Breast epithelium (tissue), 4 donors: ENCODE measurements at places on chromosomes 5 and 9. TPM values are rescaled to one million over a fixed set of nuclear protein-coding genes. Genes with fewer than 3 reads are reported as not detected.
A peak's percentile ranks its signal among the peaks of the same experiment; 100 is the strongest.

- peak; percentile 57 for DNase-seq
Measured at GRCh38 chr5:38660194-38660668, 103.8 kb upstream of the LIFR start.

DNA sequence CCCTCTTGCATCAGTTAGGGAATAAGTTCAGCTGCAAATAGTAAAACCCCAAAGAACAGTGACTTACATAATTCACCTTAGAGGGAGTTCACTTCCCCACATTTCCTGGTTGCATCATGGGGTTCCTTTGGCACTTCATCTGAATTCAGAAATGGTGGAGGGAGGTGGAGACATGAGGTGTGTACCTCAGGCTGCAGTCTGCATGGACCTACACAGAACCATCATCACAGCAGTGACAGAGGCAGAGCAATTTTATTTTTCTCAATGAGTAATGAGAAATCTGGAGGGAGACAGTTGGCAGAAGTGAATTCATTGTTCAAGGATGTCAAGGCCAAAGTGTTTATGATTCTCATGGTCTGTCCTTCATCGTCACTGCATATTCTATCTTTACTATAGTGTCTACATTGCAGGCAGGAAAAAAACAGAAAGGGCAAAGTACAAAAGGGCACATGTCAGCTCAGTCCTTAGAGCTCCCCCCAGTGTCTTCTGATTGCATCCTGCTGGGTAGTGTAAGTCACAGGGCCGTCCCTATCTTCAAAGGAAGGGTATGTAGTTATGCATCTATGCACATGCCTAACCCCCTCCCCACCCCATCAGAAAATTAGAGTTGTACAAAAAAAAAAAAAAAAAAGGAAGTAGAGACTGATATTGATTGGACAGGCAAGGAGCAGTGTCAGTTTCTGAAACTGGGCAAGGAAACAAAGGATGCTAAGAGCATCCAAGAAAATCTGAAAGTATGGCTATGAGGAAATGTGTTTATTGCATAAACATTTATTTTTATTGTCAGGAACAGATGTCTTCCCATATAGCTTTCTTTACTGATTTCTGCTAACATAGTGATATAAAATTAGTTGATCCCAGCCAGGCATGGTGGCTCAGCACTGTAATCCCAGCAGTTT lies 132.7 kb upstream of the APC start:
- no peak for DNase-seq

- peak; percentile 27 for DNase-seq
Measured at GRCh38 chr9:132507670-132508469, 74.5 kb upstream of the BARHL1 start.

DNA sequence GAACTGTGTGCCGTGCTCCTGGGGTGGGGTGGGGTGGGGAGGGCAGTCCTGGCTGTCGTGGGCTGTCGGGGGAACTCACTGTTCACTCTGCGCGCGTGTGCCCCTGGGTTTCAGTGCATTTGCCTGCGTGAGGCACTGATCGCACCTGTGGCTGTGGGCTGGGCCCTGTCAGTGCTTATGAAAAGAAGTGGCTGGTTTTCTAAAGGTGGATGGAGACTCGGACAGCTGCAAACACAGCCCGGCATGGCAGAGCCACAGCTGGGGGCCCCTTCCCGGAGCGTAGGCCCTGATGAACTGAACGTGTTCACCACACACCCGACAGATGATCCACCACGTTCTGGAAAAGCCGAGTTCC lies 42.7 kb downstream of the NKD2 start:
- no peak for DNase-seq

DNA sequence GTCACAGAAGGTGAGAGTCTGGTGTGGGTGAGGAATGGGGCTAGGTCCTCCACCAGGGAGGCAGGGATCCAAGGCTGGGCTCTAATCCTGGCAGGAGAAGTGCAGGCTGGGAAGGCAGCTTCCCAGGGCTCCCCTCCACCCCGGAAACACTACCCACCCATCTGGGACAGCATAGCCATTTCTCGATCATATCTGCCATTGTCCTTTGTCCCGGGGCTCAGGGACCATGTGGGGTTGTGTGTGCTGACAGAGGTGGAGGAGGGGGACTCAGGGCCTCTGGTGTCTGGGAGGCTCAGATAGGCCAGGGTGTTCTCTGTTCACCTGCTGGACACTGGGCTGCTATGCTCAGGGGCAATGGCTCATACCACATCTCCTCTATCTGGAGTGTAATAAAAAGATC lies 32.2 kb upstream of the STRBP start:
- no peak for DNase-seq

GRCh38 chr5:130279386-130279785 lies 375.1 kb downstream of the CHSY3 start:
- DNase-seq = no peak

GRCh38 chr5:120446901-120447300 lies 17.2 kb upstream of the PRR16 start:
- no peak for DNase-seq

GRCh38 chr5:24539613-24540012 lies 105.2 kb downstream of the CDH10 start:
- DNase-seq = no peak

GRCh38 chr9:92564982-92565381 lies 29.2 kb upstream of the ECM2 start:
- DNase-seq = no peak

DNA sequence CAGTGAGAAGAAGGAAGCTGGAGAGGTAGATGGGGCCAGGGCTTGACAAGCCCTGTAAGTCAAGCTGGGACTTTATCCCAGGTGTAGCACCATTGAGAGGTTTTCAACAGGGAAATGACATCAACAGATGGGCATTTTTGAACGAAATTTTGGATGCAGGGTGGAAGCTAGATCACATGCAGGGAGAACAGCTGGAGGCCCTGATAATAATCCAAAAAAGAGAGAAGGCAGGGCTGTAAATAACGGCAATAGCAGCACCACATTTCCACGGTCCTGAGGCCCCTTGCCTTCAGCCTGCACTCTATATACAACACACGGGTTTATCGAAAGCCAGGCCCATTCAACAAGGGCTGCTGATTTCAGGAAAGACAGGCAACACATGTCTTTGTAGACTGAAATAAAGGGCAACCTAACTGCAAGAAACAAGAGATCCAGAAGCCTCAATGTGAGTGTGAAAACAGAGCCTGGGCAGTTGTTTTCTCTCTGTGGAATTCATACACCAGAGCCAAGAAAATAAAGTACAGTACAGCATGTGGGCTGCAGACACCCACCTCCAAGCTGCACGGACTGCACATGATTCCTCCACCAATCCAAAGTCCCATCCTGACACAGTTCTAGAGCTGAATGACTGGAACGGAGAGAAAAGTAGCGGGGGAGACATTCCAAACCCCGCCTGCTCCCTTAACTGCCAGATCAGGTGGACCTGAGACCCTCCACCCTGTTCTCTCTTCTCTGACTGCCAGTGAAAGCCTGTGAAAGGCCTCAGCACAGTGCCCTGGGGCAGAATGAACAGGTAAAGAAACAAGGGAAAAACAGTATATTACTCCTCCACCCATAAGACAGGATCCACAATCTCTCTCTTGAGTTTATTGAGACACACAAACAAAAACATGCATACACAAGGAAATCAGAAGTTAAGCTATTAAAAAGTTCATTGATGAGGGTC lies 36.3 kb downstream of the KLHL3 start:
- DNase-seq = no peak

DNA sequence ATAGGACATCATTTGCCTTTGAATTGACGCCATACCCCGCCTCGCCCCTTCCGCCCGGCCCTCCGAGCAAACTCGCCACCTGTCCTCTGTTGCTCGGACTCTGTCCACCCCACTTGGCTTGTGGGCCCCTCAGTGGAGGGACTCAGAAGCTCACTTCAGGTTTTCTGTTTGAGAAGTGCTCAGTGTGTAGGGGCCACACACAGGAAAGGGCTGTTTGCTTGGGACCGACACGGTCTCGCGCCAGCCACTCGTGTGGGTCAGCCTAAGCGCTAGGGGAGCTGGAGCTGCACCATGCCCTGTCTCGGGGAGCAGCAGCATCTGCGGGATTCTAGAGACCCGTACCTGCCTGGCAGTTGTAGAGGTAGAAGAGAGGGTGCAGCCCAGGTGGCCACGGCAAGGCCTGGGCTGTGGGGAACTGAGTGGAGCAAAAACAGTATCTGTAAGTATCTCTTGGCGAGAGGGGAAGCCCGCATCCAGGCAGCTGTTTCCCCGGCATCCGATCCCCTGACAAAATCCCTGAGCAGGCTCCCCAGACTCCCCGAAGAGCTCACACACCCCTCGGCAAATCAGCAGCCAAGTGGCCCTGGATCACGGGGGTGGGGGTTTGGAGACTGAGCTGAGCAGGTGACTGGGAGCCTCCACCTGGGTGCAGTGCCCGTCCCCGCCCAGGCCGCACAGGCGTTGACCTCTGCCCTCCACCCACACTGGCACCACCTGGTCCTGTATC lies 52.2 kb downstream of the COL5A1 start:
- no peak for DNase-seq

DNA sequence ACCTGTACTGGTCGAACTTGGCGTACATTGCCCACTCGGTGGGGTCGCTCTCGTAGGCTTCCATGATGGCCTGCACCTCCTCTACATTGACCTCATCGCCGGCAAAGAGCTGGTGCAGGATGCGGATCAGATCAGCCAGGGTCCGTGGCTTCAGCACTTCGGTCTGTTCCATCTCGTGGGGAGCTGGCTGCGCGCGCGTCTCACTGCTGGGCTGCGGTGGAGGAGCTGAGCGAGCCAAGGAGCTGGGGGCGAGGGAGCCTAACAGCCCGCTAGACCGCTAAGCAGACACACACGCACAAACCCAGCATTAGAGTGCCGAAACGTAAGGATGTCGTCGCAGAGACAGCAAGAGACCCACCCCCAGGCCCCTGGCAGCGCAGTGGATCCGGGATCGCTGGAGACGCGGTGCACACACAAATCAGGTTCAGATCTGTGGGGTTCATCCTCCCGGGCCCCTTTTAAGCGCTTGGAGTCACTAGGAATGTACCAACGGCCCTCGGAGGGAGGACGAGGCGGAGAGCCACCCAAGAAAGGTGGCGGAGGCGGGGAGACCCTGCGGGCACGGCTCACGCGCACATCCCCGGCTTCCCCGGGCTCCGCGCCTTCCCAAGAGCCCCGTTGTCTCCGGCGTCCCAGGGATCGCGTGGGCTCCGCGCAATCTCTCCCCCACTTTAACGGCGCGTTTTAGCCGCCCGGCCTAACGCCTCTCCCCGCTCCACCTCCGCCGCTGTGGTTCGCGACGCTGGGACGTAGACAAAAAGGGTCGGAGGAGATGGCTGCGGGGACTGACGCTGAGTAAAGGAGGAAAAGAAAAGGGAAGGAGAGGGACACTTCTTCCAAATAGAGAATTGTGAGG lies at the start of gene CDO1:
TSS of gene CDO1 (minus strand) at position 434 of the 856 bp plus-strand sequence. CDS start at position 172, 262 bp downstream.
- DNase-seq = no peak

- DNase-seq = no peak
Measured at GRCh38 chr5:98769210-98769958, 4.1 kb upstream of the RGMB start.

GRCh38 chr9:34190996-34191892 lies 12.4 kb downstream of the UBAP1 start:
- DNase-seq = no peak

DNA sequence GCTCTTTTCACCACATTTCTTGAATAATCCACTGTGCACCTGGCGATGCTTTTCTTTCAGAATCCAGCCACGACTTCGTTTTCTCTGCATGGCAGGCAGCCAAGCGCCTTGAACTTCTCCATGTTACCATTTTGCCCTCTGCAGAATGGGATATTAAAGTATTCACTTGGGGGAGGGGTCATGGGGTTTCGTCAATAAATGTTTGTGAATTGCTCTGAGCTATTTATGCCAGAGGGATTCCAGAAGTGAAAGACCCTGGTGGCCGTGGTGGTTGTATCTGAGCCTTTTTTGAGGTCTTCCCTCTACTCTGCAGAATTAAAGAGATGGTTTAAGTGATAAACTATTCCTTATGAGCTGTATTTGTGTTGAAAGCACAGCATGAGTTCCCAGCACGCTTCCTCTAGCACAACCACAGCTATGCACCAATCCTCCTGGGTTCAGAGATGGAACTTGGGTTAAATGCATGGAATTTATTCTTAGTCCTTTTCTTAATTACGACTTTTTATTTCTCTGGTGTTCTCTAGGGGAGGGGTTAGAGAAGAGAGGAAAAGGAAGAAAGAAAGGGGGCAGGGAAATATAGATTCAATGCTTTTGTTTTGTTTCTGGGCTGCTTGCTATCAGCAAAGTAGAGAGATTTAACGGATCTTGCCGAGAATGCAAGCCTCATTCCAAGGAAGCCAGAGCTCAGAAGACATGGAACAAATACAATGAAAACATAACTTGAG lies 478.2 kb upstream of the TNC start:
- DNase-seq = no peak

- no peak for DNase-seq
Measured at GRCh38 chr5:17897776-17898175, 263.5 kb downstream of the TAF11L14 start.

DNA sequence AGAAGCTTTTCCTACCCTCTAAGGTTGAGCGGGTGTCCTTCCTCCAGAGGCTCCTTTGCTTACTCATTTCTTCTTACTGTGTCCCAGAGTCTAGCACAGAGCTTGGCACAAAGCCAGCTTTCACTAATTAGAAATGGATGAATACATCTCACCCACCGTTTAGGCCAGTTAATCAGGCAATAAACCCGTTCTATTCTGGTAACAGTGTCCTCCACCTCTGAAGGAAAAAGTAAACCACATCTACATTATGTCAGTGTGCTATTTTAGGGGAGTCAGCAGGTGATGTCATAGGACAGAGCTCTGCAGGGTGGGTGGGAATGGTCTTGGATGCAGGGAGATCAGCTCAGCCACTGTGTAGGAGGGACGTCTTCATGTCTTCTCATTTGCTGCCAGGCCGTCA lies 109.2 kb downstream of the OSTF1 start:
- no peak for DNase-seq

- no peak for DNase-seq
Measured at GRCh38 chr5:69156456-69156855, 10.5 kb upstream of the CCNB1 start.

GAPT gene
- total RNA-seq = 1.2 TPM

GARIN3 gene
- not detected for total RNA-seq

ANKRD20A1 gene
- 2.9 TPM for total RNA-seq

HRCT1 gene
- total RNA-seq = 3.4 TPM

FOXD4 gene
- 0.44 TPM for total RNA-seq

RELL2 gene
- 4.0 TPM for total RNA-seq

C1QTNF2 gene
- 0.44 TPM for total RNA-seq

FOXD4L5 gene
- total RNA-seq = 0.29 TPM

SLC25A48 gene
- 6.2 TPM for total RNA-seq

LHX3 gene
- not detected for total RNA-seq

THBS4 gene
- 2.0 TPM for total RNA-seq
